Muscle of arm (tissue), 14 donors: ENCODE measurements at places on chromosomes 4 and X. TPM values are rescaled to one million over a fixed set of nuclear protein-coding genes. Genes with fewer than 3 reads are reported as not detected.

DNA sequence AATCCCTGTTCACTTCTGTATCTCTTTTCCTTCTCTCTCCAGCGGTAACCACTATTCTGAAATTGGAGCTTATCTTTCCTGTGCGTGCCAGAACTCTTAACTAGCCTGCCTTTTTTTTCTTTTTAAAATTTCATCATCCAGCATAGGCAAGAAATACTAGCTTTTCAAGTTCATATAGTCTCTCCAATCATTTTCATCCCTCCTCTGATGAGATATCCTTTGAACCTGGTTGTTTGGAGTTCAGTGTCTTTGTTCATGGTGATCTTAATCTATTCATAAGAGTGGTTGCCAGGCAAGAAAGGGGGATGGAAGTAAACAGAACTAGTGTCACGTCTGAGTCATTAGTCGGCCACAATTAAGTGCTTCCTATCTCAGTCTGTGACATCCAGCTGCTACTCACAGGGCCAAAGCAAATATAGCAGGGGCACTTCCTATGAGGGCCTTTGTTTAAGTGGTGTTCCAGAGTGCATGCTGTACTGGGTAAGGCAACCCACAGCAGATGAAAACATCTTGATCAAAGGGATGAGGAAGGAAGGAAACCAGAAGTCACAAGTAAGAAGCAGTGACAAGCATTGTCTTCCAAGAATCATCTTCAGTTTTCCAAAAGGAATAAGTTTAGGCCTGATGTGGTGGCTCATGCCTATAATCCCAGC lies 56.4 kb upstream of the XIAP start:
- no peak for DNase-seq

- no peak for DNase-seq
Observed at GRCh38 chr4:27407616-27408015, 547.0 kb downstream of the STIM2 start.

GRCh38 chr4:176988226-176988625 lies 195.5 kb upstream of the VEGFC start:
- no peak for DNase-seq

- DNase-seq, result no peak
Observed at GRCh38 chrX:107537815-107538214, 88.4 kb downstream of the FRMPD3 start.

GRCh38 chr4:1334579-1334895 lies 12.5 kb upstream of the UVSSA start:
- no peak for DNase-seq

DNA sequence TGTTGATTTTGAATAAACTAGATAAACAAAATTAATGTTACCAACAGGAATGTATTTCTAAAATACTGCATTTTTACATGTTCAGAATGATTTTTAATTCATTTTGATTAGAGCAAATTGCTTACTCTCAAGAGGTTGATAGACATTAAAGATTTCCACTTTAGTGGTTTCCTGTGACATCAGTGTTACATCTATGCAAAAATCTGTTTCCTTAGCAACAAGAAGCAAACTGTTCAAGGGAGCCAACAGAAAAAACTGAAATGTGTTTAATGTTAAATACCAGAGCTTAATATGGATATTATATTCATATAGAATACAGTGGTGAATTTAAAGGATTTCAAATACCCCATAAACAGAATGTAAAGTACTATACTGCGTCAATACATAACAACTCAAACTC lies 277.8 kb downstream of the GABRG1 start:
- DNase-seq, result no peak

- DNase-seq, result peak; percentile 89
Observed at GRCh38 chr4:122826553-122827257, at the start of gene FGF2. Gene FGF2, plus strand, starts transcription at chr4:122826831. Its CDS starts 344 bp downstream, at chr4:122827175.

DNA sequence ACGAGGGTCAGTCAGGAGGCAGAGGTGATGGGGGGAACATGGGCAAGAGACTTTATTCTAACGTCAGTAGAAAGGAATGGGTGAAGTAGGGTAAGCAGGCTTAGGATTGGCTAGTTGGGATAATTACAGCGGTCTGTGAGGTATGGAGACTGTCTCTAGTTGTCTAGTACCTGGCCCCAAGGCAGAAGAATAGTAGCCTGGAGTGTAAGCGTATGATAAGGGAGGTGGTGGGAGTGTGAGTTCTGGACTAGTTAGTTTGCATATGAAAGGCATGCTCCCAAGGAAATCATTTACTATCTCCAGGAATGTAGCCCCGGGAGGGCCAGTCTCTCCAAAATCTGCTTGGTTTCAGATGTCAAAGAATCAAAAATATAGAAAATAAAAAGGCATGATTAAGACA lies 219.6 kb upstream of the ANXA3 start:
- no peak for DNase-seq

GRCh38 chr4:173025131-173025530 lies 143.5 kb upstream of the GALNT7 start:
- DNase-seq, result peak; percentile 75

GRCh38 chrX:100830143-100830542 lies 10.0 kb downstream of the CSTF2 start:
- DNase-seq, result no peak

DNA sequence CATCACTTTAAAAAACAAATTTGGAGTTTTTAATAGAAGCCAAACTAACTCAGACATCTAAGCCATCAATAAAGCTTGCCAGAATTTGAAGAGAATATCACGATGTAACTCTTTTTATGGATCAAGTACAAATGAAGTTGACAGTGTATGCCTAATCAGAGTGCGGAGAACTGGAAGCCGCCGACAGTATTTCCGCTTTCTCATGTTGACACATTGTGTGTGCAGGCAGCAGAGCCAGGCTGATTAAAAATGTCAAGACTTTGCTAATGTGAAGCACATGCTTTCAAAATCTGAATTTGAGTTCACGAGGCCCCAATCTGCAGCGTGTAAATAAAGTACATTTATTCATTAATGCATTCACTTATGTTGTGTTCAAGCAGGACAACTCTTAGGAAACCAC lies 161.2 kb downstream of the TENM3 start:
- no peak for DNase-seq

DNA sequence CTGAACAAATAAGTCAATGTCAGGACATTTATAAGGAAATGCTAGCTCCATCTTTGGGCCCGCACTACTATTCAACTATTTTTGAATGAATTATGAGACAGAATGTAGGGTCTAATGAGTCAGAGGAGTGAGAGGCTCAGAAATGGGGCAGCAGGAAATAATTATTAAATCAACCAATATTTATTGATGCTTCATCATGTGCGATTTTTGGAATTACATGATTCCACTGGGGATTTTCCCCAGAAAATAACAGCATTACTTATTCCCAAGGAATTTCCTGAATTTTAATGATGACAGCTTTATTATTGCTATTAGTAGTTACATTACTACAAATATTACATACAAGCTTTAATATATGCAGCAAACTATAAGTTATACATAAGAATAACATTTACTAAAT lies 49.3 kb upstream of the PHF8 start:
- no peak for DNase-seq

DNA sequence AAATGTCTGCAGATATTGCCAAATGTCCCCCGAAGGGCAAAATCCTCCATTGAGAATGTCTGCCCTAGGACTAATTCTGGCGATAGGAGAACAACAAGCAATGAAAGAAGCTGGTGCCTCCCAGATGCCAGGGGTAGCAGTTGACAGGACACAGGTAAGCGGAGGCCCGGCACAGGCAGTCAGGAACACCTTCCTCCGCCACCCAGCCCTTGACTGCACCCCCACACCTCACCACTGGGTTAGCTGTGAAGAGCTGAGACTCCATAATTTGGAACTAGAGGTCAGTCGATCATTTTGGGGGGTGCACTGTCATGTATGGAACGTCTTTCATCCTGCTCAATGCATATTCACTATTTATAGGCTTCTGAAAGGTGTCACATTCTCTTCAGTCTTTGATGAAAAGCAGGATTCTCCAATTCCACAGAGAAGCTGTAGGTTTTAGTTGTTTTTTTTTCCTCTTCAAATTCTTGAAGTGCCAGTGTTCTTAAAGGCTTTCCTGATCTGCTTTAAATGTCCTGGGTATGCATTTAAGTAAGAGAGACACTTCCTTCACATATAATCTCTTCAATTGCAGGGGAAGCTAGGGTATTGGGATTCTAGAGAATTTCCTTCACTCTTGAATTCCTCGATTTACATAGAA lies 111.6 kb upstream of the ZFP42 start:
- no peak for DNase-seq

- no peak for DNase-seq
Observed at GRCh38 chrX:150587585-150588503, 19.4 kb downstream of the MTM1 start.

- no peak for DNase-seq
Observed at GRCh38 chrX:123834116-123834515, 25.7 kb upstream of the XIAP start.

GRCh38 chr4:125961626-125962025 lies 646.9 kb downstream of the FAT4 start:
- DNase-seq, result no peak

DNA sequence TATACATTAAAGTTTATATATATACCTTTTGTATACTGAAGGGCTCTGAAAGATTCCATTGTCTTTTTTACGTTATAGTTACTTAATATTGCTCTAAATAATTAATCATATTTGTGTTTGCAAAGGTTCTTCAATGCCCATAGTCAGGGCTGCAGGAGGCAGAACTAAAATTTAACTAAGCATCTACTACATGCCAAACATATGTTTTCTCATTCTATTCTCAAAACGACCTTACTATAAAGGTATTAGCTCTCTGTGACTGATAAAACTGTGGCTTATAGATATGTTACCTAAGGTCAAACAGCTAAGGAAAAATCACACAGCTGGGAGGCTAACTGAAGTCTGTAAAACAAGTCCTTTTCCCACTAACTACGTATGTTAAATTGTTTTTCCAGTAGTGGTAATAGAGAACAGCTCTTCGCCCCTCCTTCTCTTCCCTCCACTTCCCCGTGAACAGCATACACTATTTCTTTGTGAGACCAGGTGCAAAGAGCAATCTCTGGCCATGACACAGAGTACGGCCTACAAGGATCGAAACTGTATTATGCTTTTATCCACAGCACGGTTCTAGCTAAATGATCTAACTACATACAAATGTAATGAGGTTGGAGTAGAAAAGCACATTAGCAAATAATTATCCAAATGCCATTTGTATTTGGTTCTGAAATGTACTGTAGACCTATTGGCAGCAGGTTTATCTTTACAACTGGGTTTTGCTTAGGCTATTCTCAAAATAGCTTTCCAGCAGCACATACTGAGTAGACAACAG lies 1.7 kb downstream of the CNOT6L start:
- DNase-seq, result no peak

DNA sequence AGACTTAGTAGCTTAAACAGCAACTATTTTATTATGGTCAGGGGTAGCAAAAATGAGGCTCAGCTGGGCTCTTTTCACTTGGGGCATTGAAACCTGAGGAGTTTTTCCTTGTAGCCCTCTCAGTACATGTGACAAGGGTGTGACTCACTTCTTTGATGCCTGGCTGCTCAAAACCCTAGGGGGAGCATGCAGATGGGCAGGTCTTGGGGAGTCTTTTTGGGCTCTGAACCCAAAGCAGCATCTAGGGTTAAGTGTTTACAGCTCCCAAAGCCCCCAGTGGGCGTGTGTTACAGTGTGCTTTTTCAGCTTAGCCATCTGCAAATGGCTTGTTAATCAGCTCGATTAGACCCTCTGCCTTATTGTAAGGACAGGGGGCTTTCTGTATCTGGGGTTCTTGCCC lies 1752.7 kb downstream of the PCDH7 start:
- no peak for DNase-seq

- DNase-seq, result no peak
Observed at GRCh38 chr4:126718136-126718535, 914.6 kb upstream of the INTU start.

DNA sequence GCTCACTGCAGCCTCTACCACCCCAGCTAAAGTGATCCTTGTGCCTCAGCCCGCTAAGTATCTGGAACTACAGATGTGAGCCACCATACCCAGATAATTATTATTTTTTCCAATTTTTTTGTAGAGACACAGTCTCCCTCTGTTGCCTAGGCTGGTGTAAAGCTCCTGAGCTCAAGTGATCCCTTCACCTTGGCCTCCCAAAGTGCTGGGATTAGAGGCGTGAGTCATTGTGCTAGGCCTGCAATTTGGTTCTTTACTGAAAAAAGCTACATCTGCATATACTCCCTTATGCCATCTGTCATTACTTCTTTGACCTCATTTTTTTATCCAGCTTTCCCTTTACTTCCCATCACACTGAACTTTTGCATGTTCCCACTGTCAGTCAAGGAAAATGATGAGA lies 2012.4 kb upstream of the IGFBP7 start:
- no peak for DNase-seq

GRCh38 chrX:118632862-118633261 lies 94.5 kb upstream of the IL13RA1 start:
- DNase-seq, result no peak

GRCh38 chr4:77593101-77593500 lies 12.5 kb upstream of the CXCL13 start:
- no peak for DNase-seq

DNA sequence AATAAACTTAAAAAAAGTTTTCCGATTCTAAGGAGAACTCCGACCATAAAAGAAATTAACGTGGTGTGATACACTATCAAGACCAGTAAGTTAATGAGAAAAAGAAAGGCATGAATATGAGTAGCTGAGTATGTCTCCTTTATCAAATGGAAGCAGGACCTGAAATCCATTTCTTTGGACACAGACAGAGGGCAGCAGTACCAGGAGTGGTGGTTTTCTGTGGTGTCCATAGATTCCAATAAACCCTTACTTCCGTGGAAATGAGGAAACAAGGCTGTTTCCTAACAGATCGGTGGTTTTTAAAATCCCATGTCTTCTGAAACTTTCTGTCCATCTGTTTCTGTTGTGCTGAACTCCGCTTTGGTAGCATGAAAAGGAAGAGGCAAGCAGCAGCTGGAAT lies 128.5 kb upstream of the TSPAN5 start:
- no peak for DNase-seq

GRCh38 chr4:153198719-153199118 lies 5.5 kb upstream of the TRIM2 start:
- DNase-seq, result no peak

- no peak for DNase-seq
Observed at GRCh38 chr4:24965627-24966026, 52.8 kb upstream of the CCDC149 start.

DNA sequence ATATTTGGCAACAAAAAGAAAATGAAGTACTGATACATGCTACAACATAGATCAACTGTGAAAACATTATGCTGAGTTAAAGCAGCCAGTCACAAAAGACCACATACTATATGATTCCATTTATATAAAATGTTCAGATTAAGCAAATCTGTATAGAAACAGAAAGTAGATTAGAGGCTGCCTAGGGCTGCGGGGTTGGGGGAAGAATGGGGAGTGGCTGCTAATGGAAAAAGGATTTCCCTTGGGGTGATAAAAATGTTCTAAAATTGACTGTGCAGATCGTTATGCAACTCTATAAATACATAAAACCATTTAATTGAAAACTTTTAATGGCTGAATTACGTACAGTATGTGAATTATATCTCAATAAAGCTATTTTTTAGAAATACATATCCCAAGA lies 46.8 kb downstream of the NEK1 start:
- DNase-seq, result peak; percentile 7

Gene DNAAF6
- polyA plus RNA-seq, result not detected

Gene ANXA10
- polyA plus RNA-seq, result not detected

Gene UGT2B15
- not detected for polyA plus RNA-seq

Gene TRIM60
- not detected for polyA plus RNA-seq

Gene REPS2
- not detected for polyA plus RNA-seq

Gene ARAP2
- 2.9 TPM for polyA plus RNA-seq

Gene SMR3B
- polyA plus RNA-seq, result not detected

Gene SPANXN3
- not detected for polyA plus RNA-seq

Gene HMX1
- 0.19 TPM for polyA plus RNA-seq

Gene ACTRT1
- polyA plus RNA-seq, result not detected

Gene AKAP4
- not detected for polyA plus RNA-seq

Gene CD40LG
- 1.0 TPM for polyA plus RNA-seq
